NB4 (cell line): ENCODE measurements at places on chromosomes 16 and 17.

- DNase-seq = no peak
Observed at GRCh38 chr17:48605409-48605919, 678 bp upstream of the HOXB6 start.

- no peak for DNase-seq
Observed at GRCh38 chr17:4006165-4006589, 41.9 kb upstream of the ATP2A3 start.

DNA sequence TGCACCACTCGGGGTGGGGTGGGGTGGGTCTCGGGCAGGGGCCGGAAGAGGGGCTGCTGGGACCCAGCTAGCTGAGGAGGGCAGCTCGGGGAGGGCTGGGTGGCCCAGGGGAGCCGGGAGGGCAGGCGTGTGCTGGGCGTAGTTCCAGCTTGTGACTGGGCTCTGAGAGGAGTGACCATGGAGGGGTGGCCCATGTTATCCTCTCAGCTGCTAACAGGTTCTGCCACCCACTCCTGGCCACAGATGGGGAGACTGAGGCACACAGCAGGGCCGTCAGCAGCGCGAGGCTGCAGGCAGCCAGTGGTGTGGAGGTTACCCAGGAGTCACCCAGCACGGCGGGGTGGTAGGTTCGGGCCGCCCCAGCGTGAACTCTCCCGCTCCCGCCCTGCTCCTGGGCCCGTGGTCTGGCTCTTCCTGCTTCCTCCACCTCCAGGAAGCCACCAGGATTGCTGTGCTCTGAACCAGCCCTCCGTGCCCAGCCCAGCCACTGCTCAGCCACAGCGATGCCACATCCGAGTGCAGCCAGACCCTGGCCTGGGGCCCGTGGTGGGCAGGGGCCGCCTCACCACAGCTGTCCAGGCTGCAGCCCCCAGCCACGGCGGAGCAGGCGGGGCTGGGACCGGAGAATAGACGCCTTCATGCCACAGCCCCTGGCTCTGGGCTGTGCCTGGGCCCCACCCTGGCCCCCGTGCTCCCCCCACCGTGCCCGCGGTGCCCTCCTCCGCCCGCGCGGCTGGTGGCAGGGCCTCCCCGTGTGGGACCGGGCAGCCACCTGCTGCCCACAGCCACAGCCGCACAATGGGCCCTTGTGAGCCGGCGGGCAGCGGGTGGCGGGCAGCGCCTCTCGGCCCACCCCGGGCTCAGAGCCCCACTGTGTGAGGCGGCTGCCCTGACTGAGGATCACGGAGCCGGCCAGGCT lies 26.3 kb upstream of the SSTR5 start:
- DNase-seq = no peak

DNA sequence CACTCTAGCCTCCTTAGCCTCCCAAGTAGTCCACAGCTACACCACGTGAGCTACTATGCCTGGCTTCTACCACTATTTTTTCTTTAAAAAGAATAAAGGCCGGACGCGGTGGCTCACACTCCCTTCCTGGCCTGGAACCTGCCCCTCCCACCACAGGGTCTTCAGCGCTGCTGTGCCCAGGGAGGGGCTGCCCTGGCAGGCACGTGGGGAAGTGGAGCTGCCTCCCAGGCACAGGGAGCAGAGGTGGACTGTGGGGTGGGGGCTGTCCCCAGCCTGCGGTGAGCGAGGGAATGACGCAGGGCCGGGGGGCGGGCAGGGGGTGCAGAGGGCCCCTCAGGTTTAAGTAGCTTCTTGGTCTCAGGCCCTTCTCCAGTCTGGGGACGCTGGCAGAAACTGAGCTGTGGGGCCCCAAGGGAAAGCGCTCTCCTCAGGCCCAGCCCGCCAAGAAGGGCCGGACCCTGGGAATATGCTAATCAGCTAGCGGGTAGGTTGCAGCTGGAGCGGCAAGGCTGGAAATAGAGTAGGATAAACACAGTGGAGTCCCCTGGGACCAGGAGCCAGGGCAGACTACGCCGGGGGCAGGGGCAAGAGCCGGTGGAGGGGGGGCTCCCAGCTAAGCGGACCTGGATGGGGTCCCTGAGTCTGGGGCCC lies 46.8 kb downstream of the TIMM22 start:
- no peak for DNase-seq

- peak; percentile 1 for DNase-seq
Observed at GRCh38 chr17:79781736-79782575, 4.0 kb downstream of the CBX2 start.

- peak; percentile 30 for DNase-seq
Observed at GRCh38 chr17:38572669-38573365, 32.9 kb downstream of the SRCIN1 start.

GRCh38 chr16:1158456-1159324 lies 5.8 kb downstream of the CACNA1H start:
- DNase-seq = no peak

DNA sequence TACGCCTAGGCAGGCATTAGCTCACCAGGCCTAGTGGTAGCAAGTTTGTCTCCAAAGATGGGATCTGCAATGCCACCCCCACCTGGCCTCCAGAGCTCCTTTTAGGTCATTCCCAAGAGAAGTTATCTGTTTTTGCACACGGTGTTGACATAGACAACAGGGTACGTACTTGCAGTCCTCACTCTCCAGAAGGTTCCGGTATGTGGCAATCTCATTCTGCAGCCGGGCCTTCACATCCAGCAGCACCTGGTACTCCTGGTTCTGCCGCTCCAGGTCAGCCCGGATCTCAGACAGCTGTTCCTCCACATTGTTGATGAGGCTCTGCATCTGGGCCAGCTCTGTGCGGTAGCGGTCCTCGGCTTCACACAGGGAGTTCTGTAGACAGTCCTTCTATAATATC lies 9.8 kb upstream of the KRT31 start:
- DNase-seq = no peak

DNA sequence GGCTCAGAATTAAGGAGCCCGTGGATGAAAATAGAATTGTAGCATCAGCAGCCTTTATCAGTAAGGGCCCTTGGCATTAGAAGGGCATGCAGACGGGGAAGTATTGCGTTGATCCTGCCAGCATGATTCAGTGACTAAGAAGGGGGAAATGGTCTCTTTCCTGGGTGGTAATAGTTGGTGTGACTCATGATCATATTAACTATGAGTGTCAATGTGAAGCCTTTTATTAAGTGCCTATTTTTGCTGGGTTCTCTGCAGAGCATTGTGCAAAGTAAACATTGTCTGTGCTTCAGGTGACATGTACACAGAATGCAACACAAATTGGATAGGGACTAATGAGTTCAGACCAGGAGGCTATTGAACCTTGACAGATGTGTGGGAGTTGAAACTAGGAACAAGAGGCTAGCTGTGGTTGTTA lies 24.5 kb downstream of the RCVRN start:
- DNase-seq = peak; percentile 76

DNA sequence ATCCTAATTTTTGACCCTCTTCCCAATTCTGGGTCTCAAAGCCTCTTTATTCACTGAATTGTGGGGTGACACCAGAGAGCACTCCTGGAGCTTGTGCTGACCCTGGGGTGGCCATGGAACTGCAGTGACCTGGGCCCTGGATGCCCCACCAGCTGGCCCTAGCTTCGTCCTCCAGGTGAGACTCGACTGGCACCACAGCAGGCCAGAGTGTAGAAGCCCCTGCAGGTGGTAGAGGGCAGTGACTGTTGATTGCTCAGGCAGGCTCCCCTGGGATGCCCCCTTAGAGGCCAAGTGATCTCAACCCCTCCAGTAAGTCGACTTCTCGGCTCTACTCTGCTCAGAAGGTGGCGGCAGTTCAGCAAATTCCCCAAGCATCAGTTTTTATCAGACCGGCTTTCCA lies 6.4 kb downstream of the FA2H start:
- no peak for DNase-seq

GRCh38 chr17:60639019-60639330 lies 38.7 kb upstream of the BCAS3 start:
- DNase-seq = no peak

- DNase-seq = peak; percentile 91
Observed at GRCh38 chr17:43536236-43536992, 9.7 kb downstream of the ETV4 start.

DNA sequence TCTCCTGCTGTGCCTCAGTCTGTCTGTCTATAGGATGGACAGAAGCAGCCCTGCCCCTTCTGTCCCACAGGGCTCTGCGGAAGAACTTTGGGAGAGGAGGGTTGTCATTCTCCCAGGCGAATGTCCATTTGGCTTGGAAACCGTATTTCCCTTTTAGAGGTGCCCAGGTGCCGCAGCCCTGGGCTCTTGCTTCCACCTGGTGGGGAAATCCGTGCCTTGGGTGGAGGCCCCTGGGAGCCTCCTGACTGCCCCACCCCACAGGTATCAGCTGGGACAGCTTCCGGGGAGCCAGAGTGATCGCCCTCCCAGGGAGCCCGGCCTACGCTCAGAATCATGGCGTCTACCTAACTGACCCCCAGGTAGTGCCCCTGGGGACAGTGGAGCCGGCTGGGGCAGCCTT lies 12.7 kb downstream of the FCSK start:
- DNase-seq = no peak

DNA sequence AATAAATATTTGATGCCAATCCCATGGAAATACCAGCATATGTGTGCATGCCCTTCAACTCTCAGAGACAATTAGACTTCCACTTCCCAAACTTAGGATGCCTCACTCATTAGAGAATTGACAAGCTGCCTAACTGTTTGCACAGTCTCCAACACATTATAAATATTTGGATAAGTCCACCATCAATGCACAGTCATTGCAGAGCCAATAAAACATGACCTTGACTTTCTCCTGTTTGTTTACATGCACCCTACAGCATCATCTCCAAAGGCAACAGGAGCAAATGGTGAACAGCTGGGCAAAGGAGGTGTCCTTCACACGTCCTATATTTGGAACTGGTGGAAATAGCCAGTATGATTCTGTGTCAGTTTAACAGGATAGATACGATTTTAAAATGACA lies 804.4 kb upstream of the RBFOX1 start:
- no peak for DNase-seq

GRCh38 chr16:253833-254232 lies 19.2 kb downstream of the FAM234A start:
- no peak for DNase-seq

- no peak for DNase-seq
Observed at GRCh38 chr16:2803545-2804195, 5.4 kb downstream of the PRSS41 start.

GRCh38 chr17:39611401-39612112 lies 3.8 kb upstream of the NEUROD2 start:
- no peak for DNase-seq

DNA sequence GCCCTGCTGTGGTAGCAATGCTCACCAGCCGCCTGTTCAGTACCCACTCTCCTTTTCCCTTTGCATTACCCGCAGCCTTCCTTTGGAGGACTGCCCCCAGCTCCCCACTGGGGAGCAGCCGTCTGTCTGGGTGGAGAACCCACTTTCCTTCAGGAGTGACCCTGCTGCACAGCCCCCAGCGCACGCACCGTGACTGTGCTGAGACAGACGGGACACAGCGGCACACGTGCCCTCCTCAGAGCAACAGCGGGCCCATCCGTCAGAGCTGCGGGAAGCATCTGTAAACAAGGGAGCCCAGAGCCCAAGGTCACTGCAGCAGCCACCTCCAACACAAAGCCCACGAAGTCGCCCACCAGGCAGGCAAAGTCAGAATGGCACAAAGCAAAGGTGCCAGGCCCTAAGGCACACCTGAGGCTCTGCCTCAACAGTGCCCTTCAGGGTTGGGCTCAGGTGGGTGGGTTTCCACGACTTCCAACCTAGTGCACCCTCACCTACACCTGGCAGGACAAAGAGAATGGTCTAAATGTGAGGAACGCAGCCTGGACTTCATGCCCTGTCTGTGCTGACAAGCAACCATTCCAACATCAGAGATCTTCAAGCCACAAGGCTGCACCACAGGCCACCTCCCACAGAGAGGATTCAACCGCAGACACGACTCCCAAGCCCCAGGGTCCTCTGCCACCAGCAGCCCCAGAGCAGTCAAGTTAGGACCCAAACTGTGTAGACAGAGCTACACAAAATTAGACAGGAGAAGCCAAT lies 9.9 kb downstream of the AXIN1 start:
- DNase-seq = peak; percentile 92

DNA sequence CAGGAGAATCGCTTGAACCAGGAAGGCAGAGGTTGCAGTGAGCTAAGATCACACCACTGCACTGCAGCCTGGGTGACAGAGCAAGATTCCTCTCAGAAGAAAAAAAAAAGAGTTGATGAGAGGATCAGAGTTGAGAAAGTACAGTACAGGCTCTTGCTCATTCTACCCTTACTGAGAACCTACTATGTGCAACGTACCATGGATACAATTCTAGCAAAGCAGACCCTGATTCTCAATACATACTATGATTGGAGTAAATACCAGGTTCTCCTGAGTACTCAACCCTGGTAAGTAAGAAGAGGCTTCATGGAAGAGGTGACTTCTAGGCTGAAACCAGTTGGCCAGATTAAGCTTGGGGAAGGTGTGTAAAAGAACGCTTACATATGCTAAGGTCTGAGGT lies 1.2 kb downstream of the RFFL start:
- DNase-seq = no peak

DNA sequence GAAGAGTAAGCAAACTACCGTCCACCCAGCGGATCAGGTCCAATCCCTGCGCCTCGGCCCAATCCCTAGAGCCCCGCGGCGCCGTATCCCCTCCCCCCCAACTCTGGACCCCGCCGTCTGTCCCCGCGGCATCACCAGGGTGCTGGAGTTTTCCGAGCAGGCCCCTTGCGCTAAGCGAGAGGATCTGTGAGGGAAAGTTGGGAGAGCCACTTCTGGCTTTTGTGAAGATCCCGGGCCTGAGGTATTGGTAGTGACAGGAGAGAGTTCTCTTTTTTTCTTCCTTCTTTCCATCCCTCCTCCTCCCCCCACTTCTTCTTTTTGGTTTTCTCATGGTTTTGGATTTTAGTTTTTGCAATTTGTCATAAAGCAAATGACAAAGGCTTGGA lies 3.5 kb upstream of the DLX4 start:
- DNase-seq = peak; percentile 43

- no peak for DNase-seq
Observed at GRCh38 chr16:47229053-47230050, 85.6 kb upstream of the NETO2 start.

DNA sequence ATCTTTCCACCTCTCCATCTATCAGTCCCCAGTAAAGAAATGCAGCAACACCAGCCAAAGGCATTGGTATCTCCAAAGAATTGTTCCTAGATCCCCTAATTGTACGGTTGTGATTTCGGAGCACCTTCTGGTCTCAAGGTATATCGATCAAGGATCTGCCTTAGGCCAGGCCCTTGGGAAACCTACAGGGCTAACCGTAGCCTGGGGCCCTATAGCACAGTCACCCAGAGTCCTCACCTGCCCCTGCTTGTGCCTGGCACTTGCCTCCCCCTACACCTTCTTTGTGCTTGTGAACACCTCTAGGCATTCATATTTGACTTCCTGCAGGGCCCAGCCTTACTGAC lies 16.8 kb upstream of the AURKB start:
- DNase-seq = no peak

DNA sequence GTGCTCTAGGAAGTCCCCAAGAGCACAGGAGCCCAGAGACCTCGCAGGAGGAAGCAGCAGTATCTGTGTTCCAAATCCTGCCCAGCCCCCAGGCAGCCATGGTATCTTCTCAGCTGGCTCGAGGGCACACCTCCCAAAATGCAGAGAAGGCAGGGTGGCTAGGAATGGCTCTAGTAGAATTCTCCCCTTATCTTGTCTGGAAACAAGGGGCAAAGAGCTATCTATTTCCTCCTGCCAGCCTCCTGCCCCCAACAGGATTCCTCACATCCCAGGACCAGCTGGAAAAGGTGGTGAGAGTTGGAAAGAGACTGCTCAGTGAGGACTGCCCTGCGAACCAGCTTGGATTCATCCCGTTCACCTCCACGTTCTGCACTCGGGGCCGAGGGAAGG lies 8.6 kb upstream of the TSPOAP1 start:
- DNase-seq = peak; percentile 90
